ENCODE measurements at places on chromosomes 7 and 10. TPM values are rescaled to one million over a fixed set of nuclear protein-coding genes. Genes with fewer than 3 reads are reported as not detected.

DNA sequence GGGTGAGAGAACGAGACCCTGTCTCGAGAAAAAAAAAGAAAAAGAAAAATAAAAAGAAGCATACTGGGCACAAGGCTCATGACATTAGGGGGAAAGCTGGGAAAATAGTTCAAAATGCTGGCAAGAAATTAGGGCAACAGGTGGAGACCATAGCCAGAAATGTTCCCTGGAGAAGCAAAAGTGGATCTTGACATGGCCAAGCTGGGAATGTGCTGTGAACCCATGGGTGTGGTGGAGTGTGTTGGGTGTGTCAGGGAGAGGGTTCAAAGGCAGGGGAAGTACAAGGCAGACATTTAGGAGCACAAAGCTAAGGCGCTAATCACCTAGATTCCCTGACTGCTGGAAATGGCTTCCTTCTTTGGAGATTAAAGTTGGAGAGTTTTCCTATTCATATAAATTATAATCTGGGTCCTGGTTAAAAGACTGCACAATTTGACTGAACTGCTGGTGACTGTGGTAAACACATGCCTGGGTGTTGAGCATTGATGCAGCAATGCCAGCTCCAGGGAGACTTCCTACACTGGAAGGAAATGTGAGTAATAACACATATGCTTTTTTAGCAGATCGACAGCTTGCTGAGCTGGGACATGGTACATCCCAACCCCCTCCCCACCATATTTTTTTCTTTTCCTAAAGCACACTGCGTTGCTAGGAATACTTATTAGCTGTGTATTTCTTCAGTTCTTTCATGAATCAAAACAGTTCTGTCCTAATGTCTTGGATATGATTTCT is 70.1 kb upstream of the ARHGAP21 start:
- no peak overlapping the region for H3K27ac ChIP-seq
- H3K4me1 ChIP-seq: no peaks in the 10 kb centered on the region
- no peak for DNase-seq
- H3K36me3 ChIP-seq: no peaks in the 10 kb centered on the region
- no peaks in the 10 kb centered on the region for H3K27me3 ChIP-seq

GRCh38 chr10:97179731-97180362 is 5.9 kb downstream of the SLIT1 start:
- no peaks in the 10 kb centered on the region for H3K36me3 ChIP-seq
- H3K4me3 ChIP-seq: no peak overlapping the region
- H3K4me1 ChIP-seq: no peaks in the 10 kb centered on the region
- peak; percentile 41 for DNase-seq

- DNase-seq: no peak
- no peaks in the 10 kb centered on the region for H3K36me3 ChIP-seq
- no peaks in the 10 kb centered on the region for H3K4me1 ChIP-seq
- H3K27ac ChIP-seq: no peak overlapping the region
- H3K27me3 ChIP-seq: no peaks in the 10 kb centered on the region
Observed at GRCh38 chr7:42471573-42472174, 234.7 kb upstream of the GLI3 start.

GRCh38 chr10:17474595-17475323 is 20.4 kb upstream of the ST8SIA6 start:
- H3K27me3 ChIP-seq: no peaks in the 10 kb centered on the region
- H3K4me1 ChIP-seq: no peaks in the 10 kb centered on the region
- no peak overlapping the region for H3K4me3 ChIP-seq
- H3K27ac ChIP-seq: no peak overlapping the region

DNA sequence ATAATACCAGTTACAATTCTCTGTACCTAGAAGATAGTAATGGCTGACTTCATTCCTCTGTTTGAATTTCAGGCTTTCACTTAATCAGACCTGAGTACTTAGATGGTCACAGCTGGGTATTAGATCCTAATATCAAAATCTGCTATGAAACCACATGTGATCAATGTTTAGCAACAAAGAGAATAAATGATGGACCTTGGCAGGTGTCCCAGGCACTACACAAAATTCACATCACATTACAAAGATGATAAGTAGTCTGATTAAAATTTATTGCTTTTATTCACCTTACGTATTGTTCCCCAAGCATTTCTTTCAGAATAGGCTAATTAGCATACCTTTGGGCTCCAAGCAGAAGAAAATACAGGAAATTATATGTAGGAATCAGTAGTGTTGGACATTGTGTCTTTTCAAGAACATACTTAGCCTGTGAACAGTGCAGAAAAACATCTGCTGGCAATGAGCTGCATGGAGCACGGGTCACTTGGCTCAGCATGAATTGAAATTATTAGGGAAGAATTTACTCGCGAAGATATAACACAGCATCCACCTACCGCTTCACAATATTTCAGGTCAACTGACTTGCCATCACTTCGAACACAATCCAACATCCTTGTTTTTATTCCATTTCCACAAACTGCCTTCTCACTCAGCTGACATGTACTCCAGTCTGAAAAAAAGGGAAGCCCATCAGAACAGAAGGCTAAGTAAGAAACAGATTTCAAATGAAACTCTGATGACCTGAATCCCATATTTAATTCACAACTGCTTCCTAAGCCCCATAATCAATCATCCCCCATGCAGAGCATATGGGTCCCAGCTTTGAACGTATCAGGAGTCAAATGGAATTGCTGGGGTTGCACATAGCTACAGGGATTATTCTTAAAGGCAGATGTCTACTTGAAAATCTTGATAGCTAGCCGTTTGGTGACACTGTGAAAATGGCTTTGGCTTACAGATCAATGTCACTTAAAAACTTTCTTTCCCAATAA is 421.0 kb downstream of the THSD7A start:
- no peaks in the 10 kb centered on the region for H3K4me1 ChIP-seq
- no peak for DNase-seq
- H3K27me3 ChIP-seq: no peaks in the 10 kb centered on the region
- H3K36me3 ChIP-seq: no peaks in the 10 kb centered on the region

DNA sequence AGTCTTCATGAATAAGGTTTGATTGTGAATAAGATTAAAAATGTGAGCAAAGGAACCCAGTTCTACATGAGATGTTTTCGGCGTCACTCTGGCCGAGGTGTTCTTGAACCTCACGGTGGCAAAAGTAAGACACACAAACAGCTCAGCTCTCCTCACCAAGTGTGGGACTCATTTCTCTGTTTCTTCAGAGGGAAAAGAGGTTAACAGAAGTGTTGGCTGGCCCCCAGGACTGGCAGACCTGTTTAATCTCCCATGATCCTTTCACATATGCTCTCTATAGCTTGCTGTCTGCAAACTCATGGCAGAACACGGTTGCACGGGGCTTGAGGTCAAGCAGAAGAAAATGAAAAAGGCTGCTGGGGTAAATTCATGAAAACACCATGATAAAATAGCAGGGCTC is 394.4 kb downstream of the CALN1 start:
- H3K4me3 ChIP-seq: no peak overlapping the region
- H3K27ac ChIP-seq: no peak overlapping the region
- no peak for DNase-seq

GRCh38 chr7:139748373-139748765 is 29.4 kb downstream of the HIPK2 start:
- DNase-seq: no peak
- peaks cover 5% of the 10 kb centered on the region for H3K4me1 ChIP-seq
- H3K36me3 ChIP-seq: no peaks in the 10 kb centered on the region
- H3K4me3 ChIP-seq: no peak overlapping the region
- no peak overlapping the region for H3K27ac ChIP-seq

GRCh38 chr10:48497780-48498770 is 106.8 kb downstream of the ARHGAP22 start:
- no peaks in the 10 kb centered on the region for H3K36me3 ChIP-seq
- no peaks in the 10 kb centered on the region for H3K4me1 ChIP-seq
- no peak overlapping the region for H3K27ac ChIP-seq
- no peak overlapping the region for H3K4me3 ChIP-seq
- no peak for DNase-seq
- H3K27me3 ChIP-seq: no peaks in the 10 kb centered on the region

PTER gene
- total RNA-seq: 21.6 TPM

HOXA11 gene
- total RNA-seq: 6.4 TPM

IGF2BP3 gene
- 75.7 TPM for total RNA-seq
